ENCODE measurements at places on chromosomes 3 and 15. TPM values are rescaled to one million over a fixed set of nuclear protein-coding genes. Genes with fewer than 3 reads are reported as not detected.

The GPR171 gene
- total RNA-seq = not detected

The FOXB1 gene
- total RNA-seq = not detected

The HACD2 gene
- total RNA-seq = 21.0 TPM

The ADAMTS17 gene
- 0.33 TPM for total RNA-seq

The TCAIM gene
- total RNA-seq = 19.9 TPM

All from dermis lymphatic vessel endothelial cell (primary cell).